ENCODE measurements at places on chromosomes 5 and 9.

DNA sequence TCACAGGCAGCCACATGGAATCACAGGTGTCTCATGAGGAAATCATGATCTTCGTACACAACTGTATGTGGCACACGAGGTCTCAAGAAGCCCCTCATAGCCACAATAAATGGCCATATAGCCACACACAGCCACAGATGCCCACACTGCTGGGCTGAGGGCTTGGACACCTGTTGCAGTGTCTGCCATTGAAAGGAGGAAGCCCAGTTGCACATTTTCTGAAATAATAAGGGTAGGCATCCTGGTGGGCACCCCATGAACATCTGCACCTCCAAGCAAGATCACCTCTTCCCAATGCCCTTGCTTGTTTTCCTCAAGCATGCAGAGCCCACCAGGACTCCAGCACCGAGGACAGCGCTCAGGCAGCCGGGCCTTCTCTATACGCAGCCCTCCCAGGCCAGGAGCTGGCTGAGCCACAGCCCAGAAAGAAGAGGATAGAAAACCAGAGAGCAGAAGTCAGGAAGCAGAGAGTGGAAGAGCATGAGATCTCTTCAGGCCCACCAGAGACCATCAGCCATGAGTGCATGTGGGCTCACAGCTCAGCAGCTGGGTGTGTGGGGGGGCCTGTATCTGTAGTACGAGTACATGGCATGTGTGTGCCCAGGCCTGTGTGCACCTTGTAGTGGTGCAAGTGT is 1.0 kb upstream of the ACSL6 start:
- peak; percentile 5 for DNase-seq

- DNase-seq: no peak
Observed at GRCh38 chr5:170348137-170348633, 41.0 kb downstream of the KCNMB1 start.

GRCh38 chr5:180315762-180316212 is 23.9 kb upstream of the MAPK9 start:
- DNase-seq: peak; percentile 63

DNA sequence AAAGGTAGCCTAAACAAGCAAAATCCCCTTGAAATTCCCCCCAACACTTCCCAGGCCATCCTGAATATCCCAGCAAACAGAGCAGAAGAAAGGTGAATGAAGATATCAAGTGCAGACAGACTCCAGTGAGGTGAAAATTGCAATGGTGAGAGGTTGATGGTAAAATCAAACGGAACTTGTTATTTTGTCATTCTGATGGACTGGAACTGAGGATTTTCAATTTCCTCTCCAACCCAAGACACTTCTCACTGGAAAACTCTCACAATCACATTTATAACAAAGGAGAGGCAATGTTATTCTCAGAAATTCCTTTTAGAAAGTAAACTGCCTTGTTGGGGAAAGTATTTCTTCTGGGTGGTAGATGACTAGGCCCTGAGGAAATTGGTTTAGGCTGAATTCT is 412.4 kb upstream of the C9orf72 start:
- no peak for DNase-seq

DNA sequence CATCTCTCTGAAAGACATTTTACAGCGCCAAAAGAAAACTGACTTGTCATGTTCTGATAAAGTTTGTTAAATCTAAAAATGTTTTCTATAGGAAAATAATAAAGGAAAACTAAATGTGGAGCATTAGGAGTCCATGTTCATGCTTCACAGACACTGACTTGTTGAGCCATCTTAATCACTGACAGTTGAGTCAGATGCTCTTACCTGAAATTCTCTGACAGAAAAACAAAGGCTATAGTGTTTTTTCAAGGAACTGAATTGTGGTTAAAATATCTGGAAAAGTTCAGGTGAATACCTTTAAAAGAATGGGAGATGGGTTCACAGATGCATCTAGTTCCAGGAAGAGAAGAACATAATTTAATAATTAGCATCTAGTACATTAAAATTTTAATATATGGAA is 113.5 kb upstream of the SLC12A2 start:
- no peak for DNase-seq

GRCh38 chr9:8604201-8604600 is 804.6 kb upstream of the DMAC1 start:
- DNase-seq: no peak

DNA sequence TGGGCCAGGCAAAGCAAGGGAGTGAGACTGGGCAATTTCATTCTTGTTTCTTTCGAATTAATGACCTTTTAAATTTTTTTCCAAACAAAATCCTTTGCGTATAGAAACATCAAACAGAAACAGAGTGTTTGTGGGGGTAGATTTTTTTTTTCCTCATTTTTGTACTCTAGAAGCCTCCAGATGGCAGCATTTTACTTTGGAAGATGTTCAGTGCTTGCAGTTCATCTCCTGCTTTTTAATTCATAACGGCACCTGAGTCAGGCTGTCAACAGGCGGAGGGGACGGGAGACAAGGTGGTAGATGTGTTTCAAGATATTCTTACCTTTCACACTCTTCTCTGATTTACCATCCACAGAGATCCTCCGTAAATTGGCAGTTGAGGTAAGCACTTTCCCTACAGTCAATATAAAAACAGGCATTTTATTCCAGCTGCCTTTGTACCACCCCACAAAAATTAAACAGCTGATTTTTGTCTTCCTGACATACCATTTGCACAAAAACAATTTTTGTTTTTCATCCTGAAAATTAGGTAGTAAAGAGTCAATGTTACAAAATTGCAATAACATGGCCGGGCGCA is 99.5 kb upstream of the FBXL17 start:
- DNase-seq: no peak

- peak; percentile 57 for DNase-seq
Observed at GRCh38 chr5:131164191-131165118, 601 bp downstream of the HINT1 start.

DNA sequence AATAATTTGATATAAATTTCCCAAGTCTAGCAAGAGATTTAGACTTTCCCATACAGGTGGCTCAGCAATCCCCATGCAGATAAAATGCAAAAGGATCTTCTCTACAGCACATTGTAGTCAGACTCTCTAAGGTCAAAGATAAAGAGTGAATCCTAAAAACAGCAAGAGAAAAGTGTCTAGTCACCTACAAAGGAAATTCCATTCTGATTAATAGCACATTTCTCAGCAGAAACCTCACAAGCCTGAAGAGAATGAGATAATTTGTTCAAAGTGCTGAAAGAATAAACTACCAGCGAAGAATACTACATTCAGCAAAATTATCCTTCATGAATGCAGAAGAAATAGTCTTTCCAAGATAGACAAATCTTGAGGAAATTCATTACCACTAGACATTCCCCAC is 493.3 kb downstream of the PRELID2 start:
- no peak for DNase-seq

- no peak for DNase-seq
Observed at GRCh38 chr9:107431461-107431860, 58.1 kb downstream of the KLF4 start.

GRCh38 chr9:27861887-27862286 is 288.6 kb upstream of the C9orf72 start:
- DNase-seq: no peak

GRCh38 chr5:94125107-94125506 is 383.7 kb upstream of the POU5F2 start:
- no peak for DNase-seq

DNA sequence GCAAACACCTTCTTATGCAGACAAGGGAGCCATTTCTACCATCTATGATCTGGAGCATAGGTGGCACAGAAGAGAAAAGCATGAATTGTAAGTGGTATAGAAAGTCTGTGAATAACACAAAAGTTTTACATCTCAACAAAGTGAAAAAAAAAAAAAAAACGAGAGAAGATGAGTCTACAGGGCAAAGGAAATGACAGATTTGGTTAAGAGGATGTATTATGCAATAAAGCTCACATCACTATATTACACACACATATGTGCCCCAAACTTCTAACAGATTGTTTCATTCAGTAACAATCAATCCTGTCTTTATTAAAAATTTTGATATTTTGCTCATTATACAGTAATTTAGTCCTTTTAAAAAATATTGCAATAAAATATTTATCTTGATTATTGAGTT is 49.8 kb downstream of the CERT1 start:
- no peak for DNase-seq

DNA sequence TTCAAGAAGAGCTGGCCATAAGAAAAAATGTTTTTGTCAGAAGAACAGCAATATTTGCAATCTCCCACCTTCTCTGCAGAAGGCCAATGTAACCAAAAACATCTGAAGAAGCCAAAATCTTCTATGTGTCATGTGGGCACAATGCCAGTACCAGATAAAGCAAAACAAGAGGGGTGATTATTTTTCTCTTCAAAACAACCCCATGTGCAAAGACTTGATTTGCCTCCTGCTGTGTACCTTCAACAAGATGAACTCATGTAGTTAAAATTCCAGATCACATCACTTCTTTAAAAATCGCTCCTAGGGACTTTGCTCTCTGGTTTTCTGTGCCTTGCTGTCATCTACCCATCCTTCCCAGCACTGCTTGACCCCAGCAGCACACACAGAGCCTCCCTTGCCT is 134.0 kb upstream of the MAP3K1 start:
- no peak for DNase-seq

- DNase-seq: no peak
Observed at GRCh38 chr5:149860801-149861322, 83.7 kb downstream of the PDE6A start.

- no peak for DNase-seq
Observed at GRCh38 chr5:110611817-110612216, 114.7 kb downstream of the TMEM232 start.

DNA sequence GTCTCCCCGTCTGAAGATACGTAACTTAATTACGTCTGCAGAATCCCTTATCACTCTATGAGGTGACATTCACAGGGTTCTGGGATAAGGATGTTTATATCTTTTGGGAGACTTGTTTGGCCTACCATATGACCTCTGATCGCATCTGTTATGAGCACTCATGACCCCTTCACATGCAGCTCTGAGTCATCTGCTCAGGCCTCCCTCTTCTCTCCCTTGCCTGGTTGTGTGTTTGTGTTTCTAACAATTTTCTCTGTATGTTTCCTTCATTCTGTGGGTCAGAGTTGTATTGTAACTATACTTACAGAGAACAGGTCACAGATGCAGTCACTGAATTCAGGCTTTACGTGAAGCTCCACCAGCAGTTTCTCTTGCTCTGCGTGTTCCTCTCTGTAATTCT is 330.6 kb downstream of the TENT4A start:
- DNase-seq: no peak

DNA sequence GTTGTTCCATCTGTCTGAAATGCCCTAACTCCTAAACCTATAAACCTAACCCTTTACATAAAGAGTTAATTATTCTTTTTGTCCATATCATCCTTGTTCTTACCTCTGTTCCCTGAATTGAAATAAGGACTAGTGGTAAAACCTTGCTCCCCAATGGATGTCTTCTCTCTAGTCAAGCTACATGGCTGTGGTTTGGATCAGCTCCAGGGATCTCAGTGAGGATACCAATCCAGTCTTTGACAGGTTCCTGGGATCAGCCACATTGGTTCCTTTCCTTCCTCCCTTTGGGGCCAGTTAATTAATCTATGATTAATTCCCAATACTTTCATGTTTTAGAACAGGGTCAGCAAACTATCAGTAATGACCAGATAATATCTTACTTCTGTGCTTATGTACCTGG is 151.6 kb downstream of the SIL1 start:
- DNase-seq: no peak

DNA sequence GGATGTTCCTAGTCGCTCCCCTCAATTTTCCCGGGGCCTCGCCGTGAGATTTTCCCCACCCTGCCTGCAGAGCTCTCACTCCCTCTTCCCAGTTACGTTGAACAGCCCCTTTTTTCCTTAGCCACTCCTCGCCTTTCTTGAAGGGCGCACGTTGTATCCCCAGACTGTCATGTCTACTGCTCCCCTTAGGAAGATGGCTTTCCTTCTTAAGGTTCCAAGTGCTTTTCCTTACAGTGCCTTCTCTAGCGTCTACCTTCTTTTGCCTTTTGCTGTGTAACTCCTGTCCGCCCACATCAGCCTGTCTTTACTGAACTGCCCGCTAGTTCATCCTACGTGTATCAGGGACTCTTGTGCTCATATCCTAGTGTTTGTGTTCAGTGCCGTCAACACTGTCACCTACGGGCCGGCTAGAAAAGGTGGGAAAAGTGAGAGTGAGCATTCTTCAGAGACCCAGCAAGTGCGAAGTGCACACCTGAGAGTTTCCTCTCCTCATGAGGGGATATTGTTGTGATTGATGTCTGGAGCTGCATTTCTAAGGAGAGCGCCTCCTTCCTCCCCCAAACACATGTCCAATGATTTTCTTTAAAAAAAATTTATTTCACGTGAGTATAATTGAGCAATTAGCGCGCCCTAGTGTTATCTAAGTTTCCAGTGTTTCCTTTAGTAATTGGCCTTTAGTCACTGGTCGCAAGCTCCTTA is 764 bp downstream of the CAMLG start:
- no peak for DNase-seq

GRCh38 chr5:129342796-129343195 is 117.3 kb upstream of the ADAMTS19 start:
- DNase-seq: no peak

DNA sequence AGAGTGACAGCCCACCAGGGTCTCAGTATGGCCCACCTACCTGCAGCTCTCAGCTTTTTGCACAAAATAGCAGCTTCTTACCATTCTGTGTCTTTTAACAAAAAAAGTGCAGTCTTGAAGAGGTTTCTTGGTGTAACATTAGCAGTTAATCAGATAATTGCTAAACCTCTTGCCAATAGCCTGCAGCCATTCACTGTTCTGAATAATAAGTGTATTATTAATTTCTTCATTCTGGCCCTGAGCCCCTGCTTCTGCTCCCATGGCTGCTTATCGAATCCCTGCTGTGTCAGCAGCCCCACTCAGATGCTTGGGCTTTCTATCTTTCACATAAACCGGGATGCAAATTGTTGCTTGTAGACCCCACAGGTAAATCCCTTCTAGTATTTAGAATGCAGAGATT is 485.9 kb downstream of the CAAP1 start:
- DNase-seq: no peak

GRCh38 chr5:6261668-6262067 is 116.7 kb downstream of the MED10 start:
- DNase-seq: no peak

DNA sequence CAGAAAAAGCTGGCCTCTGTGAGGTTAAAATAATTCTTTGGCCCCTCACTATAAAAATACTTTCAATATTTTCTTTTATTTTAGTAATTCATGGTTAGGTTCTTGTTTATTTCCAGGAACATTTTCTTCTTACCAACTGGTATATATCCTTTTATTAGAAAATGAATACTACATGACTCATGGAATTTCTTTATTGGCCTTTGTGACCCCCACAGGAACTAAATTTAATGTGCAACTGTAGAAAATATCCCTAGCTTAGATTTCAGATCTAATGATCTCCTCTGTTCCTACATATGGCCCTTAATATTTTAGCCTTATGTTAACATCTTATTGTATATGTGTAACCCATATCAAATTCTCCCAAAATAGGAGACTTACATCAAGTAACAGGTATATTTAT is 429.9 kb downstream of the NR2F1-AS1 start:
- no peak for DNase-seq

DNA sequence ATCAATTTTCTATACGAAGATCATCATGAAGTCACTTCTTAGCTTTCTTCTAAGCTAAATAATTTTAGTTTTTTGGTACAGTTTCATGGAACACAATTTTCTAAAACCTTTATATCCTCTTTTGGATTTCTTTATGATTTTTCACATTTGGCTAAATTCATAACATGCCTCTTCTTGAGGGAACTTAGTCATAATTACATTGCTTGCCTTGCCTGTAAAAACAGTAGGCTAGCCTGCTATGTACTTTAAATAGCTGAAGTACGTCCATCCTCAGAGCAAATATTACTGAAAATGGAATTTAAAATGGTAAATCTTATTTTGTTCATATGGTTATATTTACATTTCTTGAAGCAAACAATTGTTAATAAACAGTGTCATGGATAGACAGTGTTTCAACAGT is 225.0 kb downstream of the VPS13A start:
- no peak for DNase-seq

GRCh38 chr5:626850-627249 is 14.7 kb downstream of the CEP72 start:
- DNase-seq: no peak
